ENCODE measurements at places on chromosomes 4 and X.

DNA sequence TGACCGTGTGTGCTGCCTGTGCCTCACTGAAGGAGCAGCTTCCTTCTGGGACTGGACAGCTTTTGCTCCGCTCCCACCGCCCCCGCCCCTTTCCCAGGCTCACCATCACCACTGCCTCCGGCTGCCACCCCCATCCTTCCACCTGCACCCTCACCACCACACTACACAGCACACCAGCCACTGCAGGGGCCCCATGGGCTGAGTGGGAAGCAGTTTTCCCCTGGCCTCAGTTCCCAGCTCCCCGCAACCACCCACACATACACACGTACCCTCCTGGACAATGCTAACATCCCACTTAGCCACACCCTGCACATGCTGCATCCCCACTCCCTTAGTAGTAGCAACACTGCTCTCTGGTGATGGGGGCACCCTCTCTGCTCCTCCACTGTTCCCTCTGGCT, 29.6 kb upstream of the COX18 start:
- no peak for DNase-seq

GRCh38 chrX:38960137-38960536, 158.9 kb downstream of the MID1IP1 start:
- DNase-seq: no peak

GRCh38 chrX:69127466-69127865, 37.8 kb downstream of the PJA1 start:
- no peak for DNase-seq

GRCh38 chr4:143195581-143195980, 10.9 kb downstream of the USP38 start:
- no peak for DNase-seq

DNA sequence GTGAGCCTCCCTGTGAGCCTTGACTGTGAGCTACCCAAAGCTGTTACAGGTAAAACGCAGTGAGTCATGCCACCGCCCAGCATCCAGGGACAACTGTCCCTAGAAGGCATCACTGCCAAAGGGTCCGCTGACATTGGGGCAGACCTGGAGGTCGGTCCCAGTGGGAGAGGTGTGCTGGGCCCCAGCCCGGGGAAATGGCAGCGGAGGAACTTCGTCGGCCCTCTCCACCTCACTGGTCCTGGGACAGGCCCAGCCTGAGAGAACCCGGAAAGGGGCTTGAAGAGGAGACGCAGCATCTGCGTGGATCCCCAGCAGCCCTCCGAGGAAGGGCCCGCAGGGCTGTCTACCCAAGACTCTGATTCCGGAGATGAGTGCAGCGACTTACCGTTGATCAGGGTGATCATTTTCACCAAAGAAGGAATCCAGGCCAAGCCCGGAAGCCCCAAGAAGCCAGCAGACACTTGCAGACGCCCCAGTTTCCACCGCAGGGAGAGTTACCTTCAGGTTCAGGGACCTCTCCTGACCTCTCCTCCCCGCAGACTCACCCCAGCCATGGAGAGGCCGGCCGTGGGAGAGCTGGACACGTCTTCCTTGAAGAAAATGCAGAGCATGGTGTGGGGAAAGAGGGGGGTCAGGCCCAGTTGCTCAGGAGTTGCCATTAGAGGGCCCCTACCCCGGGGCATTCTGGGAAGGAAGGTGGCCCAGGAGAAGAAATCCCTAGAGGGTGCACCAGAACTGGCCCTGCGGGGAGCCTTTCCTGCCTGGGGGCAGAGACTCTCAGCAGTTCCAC, 51.2 kb downstream of the CXorf49B start:
- DNase-seq: no peak

DNA sequence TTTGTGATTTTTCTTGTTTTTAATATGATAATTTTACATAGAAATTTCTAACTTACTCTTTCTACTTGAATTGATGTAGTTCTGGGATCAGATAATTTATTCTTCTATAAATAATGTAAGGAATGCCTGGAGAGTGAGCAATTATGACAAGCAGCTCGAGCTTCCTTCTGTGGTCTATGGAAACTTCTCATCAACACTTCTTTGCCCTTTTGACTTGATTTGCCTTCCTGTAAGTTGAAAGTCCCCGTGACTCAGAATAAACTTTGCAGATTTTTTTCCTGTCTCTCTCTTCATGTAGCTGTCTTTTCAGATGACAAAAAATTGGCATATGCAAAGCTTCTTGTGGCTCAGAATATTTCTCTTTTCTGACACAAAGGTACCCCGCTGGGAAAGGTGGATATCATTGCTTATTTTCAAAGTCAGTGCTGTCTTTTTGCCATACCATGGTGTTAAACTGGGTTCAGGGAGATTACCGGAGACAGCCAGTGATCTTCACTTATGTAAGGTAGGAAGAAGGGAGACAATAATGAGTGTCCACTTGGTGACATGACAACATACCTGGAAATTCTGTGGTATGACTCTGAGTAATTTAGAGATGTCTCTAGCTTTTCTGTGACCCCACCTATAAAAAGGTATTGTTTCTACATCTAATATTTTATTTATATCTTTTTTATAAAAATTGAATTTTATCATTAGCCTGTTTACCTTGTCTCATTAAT, 278.6 kb upstream of the GNPDA2 start:
- no peak for DNase-seq

All from fibroblast of skin of right biceps (primary cell).